Neural progenitor cell (in vitro differentiated cells): ENCODE measurements at places on chromosomes 7 and 10.

- no peak for DNase-seq
These were observed 102.0 kb upstream of the FOXP2 start for GRCh38 chr7:114312649-114313048.

DNA sequence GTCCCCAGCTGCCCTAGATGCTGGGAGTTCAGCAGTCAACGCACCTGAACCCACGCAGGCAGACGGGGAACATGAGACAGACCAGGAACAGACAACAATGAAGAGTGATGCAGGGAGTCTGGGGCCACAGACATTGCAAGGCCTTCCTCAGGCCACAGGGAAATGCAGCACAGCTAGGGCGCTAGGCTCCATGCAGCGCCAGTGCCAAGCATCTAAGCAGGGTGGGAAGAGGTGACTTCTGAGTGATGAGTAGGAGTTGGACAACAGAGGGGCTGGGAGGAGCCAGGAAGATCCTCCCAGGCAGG lies 7.7 kb upstream of the RET start:
- DNase-seq: no peak

- peak; percentile 62 for DNase-seq
These were observed 145.3 kb downstream of the GLI3 start for GRCh38 chr7:42091461-42092291.

DNA sequence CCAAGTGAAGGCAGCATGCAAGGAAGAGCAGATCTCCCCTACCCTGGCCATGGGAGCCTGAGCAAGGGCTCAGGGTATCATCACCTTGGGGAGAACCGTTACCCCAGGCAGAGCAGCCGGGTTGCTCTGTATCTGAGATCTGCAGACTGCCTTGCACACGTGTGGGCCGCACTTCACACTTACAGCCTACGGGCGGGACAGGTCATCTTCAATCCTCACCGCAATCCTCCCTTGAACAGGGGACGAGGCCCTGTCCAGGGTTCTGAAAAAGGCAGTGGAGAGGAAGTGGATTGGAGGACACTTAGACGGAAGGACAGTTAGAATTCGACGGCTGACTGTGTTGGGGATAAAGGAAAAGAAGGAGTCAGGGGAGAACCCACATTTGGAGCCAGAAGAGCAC lies 51.4 kb downstream of the NPS start:
- peak; percentile 78 for DNase-seq

DNA sequence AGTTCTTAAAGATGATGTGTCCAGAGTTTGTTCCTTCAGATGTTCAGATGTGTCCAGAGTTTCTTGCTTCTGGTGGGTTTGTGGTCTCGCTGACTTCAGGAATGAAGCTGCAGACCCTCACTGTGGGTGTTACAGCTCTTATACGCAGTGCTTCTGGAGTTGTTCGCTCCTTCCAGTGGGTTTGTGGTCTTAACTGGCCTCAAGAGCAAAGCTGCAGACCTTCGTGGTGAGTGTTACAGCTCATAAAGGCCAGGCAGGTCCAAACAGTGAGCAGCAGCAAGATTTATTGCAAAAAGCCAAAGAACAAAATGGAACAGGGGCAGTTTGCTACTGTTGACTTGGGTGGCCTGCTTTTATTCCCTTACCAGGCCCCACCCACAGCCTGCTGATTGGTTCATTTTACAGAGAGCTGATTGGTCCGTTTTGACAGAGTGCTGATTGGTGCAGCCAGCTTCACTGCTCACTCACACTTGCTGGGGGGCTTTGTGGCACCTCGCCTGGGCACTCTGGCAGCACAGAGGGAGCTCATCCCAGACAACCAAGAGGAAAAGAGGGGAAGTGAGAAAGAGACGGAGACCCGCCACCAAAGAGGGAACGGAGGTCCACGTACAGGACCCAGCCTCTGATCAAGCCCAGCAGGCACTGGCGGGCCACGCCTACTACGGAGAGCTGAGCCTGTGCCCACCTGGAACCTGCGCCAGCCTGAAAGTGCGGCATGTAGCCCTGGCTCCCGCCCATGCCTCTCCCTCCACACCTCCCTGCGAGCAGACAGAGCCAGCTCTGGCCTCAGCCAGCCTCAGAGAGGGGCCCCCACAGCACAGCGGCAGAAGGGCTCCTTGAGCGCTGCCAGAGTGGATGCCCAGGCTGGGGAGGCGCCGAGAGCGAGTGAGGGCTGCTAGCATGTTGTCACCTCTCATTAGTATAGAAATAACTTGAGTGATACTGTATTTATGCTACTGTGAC lies 55.8 kb upstream of the SEMA3C start:
- DNase-seq: no peak

GRCh38 chr10:125734823-125735222 lies 15.3 kb downstream of the EDRF1 start:
- DNase-seq: no peak

- DNase-seq: no peak
These were observed 153.9 kb downstream of the MLLT10 start for GRCh38 chr10:21688009-21688332.

DNA sequence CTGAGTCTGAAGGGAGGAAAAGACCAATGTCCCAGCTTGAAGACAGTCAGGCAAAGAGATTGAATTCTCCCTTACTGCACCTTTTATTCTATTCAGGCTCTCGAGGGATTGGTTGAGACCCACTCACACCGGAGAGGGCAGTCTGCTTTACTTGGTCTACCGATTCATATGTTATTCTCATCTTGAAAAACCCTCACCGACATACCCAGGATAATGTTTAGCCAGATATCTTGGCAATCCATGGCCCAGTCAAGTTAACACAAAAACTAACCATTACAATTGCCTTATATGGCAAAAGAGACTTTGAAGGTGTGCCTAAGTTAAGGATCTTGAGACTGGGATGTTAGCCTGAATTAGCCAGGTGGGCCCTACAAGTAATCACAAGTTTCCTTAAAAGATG lies 53.8 kb upstream of the BET1 start:
- no peak for DNase-seq

- no peak for DNase-seq
These were observed 9.0 kb upstream of the WIPF3 start for GRCh38 chr7:29797112-29797944.

- DNase-seq: no peak
These were observed 33.9 kb upstream of the COL13A1 start for GRCh38 chr10:69767793-69768192.

DNA sequence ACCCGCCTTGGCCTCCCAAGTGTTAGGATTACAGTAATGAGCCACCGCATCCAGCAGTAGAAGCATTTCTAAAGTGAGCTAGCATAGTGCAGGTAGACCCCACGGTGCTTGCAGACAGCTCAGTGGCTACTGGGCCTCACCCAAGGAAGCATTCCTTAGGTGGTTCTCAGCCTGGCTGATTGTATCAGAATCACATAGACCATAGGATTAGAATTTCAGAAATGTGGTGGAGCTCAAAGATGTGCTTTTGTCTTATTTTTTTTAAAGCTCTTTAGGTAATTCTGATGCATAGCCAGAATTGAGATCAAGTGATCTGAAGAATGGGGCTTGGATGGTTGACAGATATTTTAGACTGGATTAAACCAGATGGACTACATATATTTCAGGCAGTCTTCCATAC lies 10.9 kb downstream of the ANLN start:
- no peak for DNase-seq

DNA sequence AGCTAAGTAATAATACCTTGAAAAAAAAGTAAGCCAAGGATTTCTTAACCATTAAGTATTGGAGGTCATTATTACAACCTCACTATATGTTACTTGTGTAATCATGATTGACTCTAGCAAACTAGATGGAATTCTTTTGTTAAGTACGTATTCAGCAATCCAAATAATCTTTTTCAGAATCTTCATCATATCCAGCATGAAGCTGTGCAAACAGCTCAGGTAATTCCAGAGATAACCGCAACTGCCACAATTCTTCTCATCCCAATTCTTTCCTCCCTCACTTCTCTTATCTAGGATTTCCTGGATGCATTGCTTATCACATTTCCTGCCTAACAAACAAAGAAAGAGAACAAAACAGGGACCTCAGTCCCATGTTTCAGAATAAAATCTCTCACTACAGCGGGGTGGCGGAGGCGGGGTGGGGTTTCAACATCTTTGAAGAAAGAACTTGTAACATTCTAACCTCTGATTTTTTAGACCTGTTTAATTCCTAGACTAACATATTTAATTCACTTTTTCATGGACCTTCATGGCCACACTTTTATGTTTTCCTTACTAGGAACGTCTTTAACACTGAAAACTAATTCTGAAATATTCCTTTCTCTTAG lies 156.5 kb downstream of the POM121L12 start:
- no peak for DNase-seq

DNA sequence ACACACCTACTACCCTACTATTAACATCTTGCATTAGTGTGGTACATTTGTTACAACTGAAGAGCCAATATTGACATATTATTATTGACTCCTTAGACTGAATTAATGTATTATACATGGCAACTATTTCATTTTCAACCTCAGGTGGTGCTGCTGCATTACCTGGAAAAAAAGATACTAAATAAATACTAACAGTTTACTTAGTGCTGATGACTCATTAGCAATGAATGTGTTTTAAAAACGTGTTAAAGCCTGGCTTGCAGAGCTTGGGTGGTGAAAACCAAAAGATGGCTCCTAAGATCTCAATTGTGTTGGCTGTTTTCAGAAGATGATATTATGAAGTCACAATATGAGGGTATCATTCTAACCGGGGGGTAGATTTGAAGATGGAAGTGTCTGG lies 34.8 kb downstream of the CFAP43 start:
- no peak for DNase-seq

- no peak for DNase-seq
These were observed 73.1 kb downstream of the CLIP2 start for GRCh38 chr7:74362266-74362665.

DNA sequence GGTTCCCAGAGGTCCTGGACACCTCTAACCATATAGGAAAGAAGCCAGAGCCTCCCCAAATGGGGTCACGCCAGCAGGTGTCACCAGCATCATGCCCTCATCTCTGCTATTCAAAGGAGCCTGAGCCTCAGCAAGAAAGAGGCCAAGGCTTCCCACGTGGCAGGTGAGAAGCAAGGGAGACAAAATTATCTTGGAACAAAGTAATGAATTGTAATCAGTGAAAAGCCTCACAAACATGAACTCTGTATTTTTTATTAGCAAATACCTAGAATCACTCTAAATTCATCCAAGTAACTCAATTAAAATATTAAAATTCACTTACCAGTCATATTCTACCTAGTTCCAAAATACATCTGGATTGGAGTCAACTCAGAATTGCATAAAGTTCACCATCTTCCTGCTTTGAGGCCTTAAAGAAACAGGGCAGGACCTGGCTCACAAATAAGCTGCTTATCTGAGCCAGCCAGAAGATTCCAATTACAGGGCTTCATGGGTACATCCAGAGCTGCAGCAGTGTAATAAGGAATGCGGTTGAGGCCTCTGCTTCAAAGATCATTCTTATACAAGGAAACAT lies 68.7 kb downstream of the SGMS1 start:
- peak; percentile 40 for DNase-seq

- DNase-seq: peak; percentile 36
These were observed 7.7 kb upstream of the CCDC172 start for GRCh38 chr10:116316503-116316902.

GRCh38 chr10:93097386-93097785 lies 23.7 kb downstream of the CYP26A1 start:
- no peak for DNase-seq
